Stromal cell of bone marrow (primary cell): ENCODE measurements at places on chromosomes 1 and 21.
A peak's percentile ranks its signal among the peaks of the same experiment; 100 is the strongest.

- no peak for DNase-seq
Observed at GRCh38 chr1:156849151-156849496, 9.8 kb downstream of the INSRR start.

GRCh38 chr1:47608296-47608875, 170.5 kb downstream of the FOXD2 start:
- no peak for DNase-seq

DNA sequence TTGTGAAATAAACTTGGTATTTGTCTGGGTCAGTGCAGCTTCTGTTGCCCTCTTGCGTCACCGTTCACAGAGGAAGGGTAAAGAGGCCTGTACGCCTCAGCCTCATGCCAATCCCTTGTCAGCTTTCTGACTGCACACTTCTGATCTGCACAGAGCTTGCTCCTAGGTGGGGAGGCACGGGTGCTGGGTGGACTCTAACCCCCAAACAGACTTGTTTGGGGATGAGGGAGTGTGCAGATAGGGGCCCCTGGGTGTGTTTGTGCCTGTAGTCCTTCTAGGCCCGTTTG, 803 bp upstream of the B4GALT2 start:
- DNase-seq = no peak

GRCh38 chr1:54723985-54724384, 8.3 kb downstream of the TTC4 start:
- no peak for DNase-seq

- peak; percentile 71 for DNase-seq
Observed at GRCh38 chr1:151993734-151994496, at the start of gene S100A10. TSS of gene S100A10 (minus strand) at chr1:151993859. CDS start at chr1:151986230, 7,629 bp downstream.
